ENCODE measurements at places on chromosomes 5 and 9.

- no peak for DNase-seq
Measured at GRCh38 chr5:41929035-41929434, 4.0 kb downstream of the FBXO4 start.

- no peak for DNase-seq
Measured at GRCh38 chr9:123450098-123450770, 94.2 kb downstream of the CRB2 start.

GRCh38 chr9:31112491-31112890 is 1272.0 kb upstream of the ACO1 start:
- DNase-seq, result no peak

DNA sequence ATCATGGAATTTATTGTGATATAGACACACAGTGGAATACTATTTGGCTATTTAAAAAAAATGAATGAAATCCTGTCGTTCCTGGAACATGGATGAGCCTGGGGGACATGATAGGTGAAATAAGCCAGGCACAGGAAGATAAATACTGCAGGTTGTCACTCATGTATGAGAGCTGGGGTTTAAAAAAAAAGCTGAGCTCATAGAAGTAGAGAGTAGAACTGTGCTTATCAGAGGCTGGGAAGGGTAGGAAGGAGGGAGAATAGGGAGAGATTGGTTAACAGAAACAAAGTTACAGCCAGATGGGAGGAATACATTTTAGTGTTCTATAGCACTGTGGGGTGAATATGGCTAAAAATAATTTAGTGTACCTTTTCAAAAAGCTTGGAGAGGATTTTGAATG is 200.6 kb upstream of the NR4A3 start:
- DNase-seq, result no peak

DNA sequence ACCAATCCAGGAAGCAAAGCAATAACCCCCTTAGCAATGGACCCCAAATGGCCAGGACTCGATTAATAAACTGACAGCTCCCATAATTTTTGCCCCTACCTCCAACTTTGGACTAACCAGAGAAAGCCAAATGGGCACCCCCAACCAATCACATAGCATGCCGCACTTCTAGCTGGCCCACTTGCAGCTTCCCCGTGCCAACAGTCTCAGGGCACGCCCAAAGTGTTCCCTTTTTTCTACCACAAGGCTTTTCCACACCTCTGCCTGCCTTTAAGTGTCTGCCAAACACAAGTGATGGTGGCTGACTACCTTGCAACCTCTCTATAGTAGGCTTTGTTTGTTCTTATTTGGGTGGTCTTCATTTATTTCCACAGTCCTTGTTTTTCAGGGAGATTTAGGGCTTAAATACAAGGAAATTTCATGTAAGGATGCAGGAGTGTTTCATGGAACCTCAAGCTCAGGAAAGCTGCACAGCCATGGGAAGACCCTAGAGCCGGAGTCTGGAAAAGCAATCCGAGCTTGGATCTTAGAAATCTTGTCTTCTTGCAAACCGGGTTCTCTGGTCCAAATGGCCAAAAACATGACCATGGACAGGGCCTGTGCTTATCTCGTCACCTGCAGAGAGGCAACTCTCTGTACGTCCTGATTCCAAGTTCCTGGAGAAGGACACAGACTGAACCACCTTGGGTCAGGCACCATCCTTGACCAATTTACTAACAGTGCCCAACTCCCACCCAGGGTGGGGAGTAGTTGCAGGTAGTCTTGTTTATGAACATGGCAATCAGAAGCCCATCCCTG is 89.2 kb downstream of the THBS4 start:
- no peak for DNase-seq

DNA sequence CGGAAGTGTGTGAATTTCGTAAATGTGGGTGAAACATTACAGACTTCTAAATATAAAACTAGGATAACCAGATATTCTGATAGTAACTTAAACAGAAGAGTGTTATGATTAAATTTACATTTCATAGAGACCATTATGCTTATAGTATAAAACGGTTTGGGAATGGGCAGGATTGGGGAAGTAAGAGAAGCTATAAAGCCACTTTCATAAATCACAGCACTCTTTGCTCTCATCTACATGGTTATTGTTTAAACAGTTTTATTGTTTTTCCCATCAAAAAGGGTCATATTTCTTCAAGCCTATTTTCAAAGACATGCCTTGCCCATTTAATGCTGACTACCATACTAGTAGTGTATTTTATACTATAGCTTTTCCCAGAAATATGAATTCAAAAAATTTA is 9.2 kb downstream of the ZFR start:
- DNase-seq, result no peak

GRCh38 chr5:33065131-33065530 is 354.0 kb downstream of the NPR3 start:
- DNase-seq, result no peak

DNA sequence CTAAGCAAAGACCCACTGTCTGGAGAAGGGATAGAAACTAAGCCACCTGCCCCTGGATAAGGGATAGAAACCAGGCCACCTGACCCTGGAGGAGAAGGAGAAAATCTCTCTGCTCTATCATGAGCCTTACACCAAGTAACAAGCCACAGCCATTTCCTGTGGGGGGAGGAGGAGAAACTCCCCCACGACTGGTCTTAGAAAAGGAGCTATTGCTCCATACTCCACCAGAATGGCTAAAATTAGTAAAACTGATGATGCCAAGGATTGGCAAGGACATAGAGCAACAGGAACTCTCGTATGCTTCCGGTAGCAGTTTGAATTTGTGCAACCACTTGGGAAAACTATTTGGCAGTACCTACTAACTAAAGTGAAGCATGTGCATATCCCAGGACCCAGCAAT is 70.8 kb downstream of the ACTL7B start:
- peak; percentile 61 for DNase-seq

DNA sequence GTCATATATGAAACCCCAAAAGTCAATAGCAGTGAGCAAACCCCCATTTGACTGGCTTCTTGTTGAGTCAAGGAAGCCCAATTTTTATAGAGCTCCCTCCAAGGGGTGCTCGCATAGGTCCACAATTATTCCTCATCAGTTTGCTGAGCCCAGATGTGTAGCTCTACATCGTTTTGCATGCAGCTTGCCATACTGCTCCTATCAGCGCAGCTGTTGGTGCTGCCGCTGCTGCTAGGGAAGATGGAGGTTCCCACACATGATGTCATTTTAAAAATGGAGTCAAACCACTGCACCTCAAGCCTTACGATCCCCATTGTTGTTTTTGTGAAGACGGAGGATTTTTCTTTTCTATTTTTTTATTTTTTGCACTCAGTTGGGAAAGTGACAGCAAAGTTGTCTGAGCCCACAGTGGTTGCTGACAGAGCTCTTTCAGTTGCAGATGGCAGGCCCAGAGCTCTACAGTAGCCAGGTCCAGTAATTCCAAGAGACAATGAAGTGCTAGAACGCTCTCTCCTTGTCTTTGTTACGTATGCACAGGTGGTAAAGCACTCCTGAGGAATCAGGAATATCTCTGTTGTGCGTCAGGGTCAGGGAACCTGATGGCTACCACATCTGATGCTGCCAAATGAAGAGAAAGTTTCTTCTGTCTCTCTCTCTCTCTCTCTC is 23.2 kb upstream of the C5orf63 start:
- no peak for DNase-seq

DNA sequence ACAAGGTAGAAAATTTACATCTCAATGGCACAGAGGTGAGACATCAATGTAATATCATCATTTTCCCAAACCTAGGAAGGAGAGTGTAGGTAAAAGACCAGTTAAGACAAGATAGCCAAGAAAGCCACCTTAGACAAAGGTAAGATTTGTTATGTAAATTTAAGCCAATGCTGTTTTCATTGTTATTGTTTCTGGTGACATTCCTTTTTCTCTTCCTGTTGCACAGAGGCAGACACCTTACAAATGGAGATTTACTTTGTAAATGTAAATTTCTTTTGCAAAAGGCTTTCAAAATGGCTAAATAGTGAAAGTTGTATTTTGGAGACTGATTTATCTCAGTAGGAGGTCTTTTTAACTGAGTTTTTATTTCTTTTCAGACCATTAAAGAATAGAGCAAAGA is 159.1 kb downstream of the YIPF5 start:
- no peak for DNase-seq

GRCh38 chr5:10162468-10162867 is 87.2 kb downstream of the ATPSCKMT start:
- no peak for DNase-seq

DNA sequence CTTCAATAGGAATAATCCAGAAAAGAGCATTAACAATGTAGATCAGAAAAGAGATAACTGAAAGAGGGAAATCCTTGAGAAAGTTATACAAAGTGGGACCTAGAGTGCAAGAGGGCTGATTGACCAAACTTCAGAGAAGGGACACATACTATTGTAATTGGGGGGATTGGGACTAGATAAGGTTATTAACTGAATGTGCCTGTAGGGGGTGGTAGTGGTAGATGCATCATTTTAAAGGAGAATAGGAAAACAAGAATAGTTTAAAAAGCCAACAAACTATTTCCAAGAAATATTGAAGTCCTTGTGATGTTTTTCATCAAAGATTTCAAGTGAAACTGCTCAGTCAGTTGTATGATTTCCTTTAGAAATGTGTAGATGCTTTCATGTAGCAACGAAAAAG is 468.5 kb downstream of the TAF11L14 start:
- no peak for DNase-seq

- no peak for DNase-seq
Measured at GRCh38 chr5:125877248-125877647, 546.0 kb upstream of the GRAMD2B start.

- no peak for DNase-seq
Measured at GRCh38 chr5:174221436-174221835, 175.9 kb downstream of the NSG2 start.

GRCh38 chr9:5095795-5096194 is 89.6 kb downstream of the INSL6 start:
- DNase-seq, result no peak

DNA sequence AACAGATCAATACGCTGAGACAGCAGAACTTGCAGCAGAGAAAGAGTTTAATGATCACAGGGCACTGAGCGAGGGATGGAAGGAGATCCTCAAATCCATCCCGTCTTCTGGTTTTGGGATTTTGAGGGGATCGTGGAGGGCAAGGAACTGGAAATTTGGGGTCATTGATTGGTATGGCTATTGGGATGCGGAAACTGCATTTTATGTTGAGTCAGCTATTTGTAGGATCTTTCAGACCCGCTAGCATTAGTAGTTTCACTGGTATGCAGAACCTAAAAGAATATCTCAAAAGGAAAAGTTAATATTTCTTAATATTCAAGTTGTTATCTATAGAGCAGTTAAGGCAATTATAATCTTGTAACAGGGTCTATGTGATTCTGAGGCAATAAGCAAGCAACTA is 771.7 kb upstream of the CTNND2 start:
- DNase-seq, result no peak

- DNase-seq, result peak; percentile 74
Measured at GRCh38 chr5:98768160-98768959, 5.1 kb upstream of the RGMB start.

- DNase-seq, result peak; percentile 73
Measured at GRCh38 chr9:108386859-108387384, 468.9 kb downstream of the ACTL7B start.

DNA sequence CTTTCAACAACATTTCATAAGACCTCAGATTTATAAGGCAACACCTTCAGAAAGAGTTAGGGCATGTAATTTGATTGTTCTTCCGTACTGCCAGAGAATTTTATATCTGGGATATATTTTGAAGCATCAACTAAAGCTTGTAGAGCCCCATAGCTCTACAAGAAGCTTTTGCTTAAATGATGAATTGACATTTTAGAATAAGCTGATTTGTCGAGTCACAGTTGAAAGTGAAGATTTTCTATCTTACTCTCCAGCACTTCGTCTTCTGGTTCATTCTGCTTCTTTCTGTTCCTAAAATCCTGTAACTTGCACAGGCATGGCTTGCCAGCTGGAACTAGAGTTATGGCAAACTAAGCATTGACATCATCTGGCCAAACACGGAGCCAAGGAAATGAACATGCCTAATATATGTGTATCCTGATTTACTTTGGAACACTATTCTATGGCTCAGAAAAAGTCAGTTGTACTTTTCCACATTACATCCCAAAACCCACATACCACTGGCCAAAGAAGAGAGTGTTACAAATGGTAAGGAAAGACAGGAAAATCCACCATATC is 68.6 kb upstream of the MAST4 start:
- no peak for DNase-seq

DNA sequence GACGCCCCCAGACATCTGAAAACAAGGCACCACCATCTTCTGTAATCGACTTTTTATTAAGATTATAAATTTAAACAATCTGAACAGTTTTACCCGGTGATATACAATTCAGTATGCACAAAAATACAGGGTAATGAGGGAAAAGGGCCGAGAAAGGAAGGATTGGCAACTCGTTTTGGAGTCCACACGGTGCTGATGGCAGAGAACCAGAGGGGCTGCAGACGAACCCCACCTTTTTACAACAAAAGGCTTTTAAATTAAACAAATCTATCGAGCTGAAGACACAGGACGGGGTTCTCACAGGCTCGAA is 2.6 kb downstream of the IER5L start:
- no peak for DNase-seq

- no peak for DNase-seq
Measured at GRCh38 chr5:127498548-127498947, 18.9 kb upstream of the PRRC1 start.

DNA sequence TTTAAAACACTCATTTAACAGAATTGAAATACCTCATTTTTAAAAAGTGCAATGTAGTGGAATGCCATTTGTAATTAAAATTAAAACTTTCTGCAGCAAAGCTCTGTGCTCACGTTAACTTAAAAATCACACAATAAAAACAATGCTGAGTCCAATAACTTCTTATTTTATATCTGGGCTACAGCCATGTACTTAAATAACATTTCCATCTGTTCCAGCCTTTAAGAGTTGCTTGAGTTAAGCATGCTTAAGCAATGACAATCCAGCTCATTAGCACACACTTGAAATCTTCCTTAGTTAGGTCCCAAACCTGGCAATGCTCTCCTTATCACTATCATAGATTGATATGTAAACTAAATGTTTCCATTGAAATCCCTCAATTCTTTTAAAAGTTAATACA is 132.3 kb upstream of the CDH12 start:
- DNase-seq, result no peak

DNA sequence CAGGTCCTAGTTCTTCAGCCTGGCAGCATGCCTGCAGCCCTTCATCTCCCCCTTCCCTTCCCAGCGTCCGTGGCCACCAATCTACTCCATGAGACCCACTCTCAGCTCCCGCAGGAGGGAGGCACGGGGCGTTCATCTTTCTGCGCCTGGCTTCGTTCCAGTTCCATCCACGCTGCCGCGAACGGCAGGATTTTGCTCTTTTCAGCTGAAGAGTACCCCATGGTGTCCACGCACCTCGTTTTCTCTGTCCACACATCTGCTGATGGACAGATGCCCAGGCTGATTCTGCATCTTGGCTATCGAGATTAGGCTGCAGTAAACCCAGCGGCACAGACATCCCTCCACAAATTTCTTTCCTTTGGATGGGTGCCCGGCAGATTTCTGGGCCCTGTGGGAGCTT is 30.5 kb upstream of the NKD2 start:
- no peak for DNase-seq
